ENCODE measurements at places on chromosomes 13 and 19.

DNA sequence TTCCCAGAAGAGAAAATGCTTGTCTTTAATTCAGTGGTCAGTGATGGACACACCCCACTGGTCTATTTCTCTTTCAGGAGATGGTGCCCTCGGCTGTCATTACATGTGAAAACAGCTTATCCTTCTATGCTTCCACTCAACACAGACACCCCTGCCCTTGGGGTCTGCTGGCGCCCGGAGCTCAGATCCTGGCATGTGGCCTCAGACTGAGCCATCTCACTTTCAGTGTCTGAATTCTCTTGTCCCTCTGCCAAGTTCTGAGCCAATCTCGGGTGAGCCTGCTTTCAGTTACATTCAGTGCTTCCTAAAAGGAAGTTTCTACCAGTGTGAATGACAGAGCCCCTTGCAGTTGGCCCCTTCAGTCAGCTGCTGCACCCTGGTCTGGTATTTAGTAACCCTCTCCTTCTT lies 293.6 kb downstream of the DNAJC15 start:
- DNase-seq: no peak

- no peak for DNase-seq
Measured at GRCh38 chr13:34640179-34640992, 301.7 kb upstream of the NBEA start.

GRCh38 chr13:109454167-109454917 lies 332.0 kb downstream of the IRS2 start:
- no peak for DNase-seq

- no peak for DNase-seq
Measured at GRCh38 chr13:73223372-73223781, 164.6 kb downstream of the KLF5 start.

DNA sequence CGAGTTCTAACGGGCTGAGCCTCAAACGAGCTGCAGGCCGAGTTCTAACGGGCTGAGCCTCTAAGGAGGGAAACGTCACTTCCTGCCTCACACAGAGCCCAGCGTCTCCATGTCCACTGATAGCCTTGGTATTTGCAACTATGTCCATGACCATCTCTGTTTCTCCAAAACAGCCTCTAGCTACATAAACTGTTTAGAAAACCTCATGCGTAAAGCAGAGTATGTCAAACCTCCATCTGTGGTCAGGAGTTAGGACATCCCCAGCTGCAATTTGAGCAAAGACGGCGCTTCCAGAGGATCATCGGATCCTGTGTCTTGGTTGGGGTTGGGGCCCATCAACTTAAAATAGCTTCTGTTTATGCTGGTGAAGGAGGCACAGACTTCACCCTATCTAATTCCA lies 20.8 kb downstream of the RASA3 start:
- no peak for DNase-seq

DNA sequence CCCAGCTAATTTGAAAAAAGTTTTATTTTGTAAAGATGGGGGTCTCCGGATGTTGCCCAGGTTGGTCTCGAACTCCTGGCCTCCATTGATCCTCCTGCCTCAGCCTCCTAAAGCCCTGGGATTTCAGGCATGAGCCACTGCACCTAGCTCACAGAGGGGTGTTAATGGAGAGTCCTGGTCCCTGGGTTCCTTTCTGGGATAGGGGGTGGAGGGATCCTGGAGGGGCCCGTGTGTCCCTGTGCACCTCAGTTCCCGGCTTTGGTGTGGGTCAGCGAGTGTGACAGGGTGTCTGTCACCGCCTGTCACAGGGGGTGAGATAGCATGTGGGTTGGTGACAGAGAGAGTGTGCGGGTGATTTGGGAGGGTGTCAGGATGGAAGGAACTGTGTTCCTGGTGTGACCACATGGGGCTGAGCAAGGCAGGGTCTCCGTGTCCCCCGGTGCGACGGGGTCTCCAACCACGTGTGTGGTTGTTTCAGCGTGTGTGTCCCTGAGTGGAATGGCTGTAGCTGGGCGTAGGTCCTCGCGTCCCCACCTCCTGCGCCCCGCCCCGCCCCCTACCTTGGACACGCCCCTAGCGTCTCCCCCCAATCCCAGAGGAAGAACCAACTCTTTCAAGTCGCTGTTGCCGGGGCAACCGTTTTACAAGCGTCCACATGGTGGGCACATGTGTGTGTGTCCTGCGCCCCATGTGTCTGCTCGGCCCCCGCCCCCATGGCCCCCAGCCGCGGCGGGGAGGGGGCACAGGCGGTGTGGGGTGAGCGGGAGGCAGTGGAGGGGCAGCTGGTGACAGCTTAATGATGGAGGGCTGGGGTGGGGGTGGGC lies 2.9 kb upstream of the NRTN start:
- no peak for DNase-seq

GRCh38 chr13:52414963-52415362 lies 9.0 kb upstream of the THSD1 start:
- no peak for DNase-seq

DNA sequence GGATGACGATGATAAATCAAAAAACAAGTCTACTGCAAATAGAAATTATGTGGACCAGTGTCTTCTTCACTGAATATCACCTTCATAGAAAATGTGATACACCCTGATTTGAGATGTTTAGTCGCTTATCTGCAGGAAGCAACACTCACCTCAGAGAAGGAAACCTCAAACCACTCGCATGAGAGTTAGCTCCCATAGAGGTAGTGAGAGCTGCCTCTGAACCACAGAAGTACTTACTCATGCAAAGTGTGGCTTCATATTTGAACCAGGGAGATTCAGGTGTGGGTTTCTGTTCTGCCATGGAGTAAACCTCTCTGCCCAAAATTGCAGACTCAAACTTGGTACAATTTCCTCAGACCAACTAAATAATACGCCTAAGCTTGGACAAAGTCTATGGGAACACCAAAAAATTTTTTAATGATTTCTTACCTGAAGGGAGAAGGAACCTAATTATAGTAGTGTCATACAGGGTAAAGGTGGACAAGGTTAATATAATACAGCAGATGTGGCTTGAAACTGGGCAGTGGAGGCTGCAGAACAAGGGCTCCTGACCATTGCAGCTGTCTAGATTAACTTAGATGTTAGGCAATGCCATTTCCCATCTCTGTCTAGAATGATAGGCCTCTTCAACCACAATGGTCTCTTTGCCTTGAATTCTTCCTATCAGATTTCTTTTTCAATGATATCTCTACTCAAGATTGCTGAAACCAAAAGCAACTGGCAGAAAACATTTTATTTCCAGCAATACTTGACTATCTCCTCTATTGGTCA lies 29.6 kb upstream of the RCBTB2 start:
- peak; percentile 41 for DNase-seq

GRCh38 chr19:19410553-19411550 lies 5.4 kb downstream of the GATAD2A start:
- no peak for DNase-seq

Measured in activated CD4-positive, alpha-beta T cell treated with anti-CD3 and anti-CD28 coated beads, Interleukin-2, amount 50 U/mL, for 4 hours (primary cell).